Stimulated activated CD4-positive, alpha-beta T cell treated with anti-CD3 and anti-CD28 coated beads, Interleukin-1b, Interleukin-23, amount 100 ng/mL, for 1 hour (primary cell): ENCODE measurements at places on chromosomes 3 and 15.

DNA sequence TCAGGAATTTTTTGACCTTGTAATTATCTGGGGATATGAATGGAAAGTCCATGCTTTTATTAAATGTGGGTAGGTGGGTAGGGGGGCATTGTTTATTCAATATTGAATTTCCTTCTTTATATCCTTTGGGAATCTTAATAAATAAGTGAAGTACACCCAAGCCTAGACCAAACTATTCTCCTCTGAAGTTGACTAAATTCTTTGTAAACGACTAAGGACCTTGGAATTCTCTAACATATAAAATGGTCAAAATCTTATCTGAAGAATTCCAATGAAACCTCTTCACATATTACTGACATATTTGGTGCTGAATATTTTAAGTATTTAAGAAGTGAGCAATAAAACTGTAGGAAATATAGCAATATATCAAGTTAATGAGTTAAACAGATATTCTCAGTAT is 1432.1 kb upstream of the GBE1 start:
- no peak for DNase-seq

- DNase-seq, result no peak
Measured at GRCh38 chr3:101846709-101847108, 2.6 kb upstream of the NFKBIZ start.

DNA sequence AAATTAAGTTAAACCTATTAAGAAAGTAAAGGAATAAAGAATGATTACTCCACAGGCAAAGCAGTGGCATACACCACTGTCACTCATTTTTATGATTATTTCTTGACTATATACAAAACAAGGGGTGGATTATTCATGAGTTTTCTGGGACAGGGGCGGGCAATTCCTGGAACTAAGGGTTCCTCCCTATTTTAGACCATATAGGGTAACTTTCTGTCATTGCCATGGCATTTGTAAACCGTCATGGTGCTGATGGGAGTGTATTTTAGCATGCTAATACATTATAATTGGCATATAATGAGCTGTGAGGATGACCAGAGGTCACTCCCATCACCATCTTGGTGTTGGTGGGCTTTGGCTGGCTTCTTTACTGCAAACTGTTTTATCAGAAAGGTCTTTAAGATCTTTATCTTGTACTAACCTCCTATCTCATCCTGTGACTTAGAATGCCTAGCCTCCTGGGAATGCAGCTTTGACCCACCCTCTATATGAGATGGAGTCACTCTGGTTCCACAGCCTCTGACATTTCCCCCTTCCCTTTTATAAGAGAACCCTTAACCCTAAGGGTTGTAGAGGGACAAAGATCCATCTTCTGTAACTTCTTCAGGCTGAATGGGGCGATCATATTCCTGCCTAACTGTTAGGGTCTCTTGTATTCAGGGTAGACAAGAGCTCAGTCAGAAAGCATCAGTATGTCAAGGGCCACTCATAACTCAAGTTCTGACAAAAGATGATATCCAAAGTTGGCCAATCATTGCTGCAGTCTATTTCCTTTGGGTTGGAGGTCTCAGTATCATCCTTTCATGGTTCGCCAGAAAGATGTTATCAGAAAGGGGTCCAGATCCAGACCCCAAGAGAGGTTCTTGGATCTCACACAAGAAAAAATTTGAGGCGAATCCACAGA is 79.5 kb upstream of the LIPC start:
- no peak for DNase-seq

DNA sequence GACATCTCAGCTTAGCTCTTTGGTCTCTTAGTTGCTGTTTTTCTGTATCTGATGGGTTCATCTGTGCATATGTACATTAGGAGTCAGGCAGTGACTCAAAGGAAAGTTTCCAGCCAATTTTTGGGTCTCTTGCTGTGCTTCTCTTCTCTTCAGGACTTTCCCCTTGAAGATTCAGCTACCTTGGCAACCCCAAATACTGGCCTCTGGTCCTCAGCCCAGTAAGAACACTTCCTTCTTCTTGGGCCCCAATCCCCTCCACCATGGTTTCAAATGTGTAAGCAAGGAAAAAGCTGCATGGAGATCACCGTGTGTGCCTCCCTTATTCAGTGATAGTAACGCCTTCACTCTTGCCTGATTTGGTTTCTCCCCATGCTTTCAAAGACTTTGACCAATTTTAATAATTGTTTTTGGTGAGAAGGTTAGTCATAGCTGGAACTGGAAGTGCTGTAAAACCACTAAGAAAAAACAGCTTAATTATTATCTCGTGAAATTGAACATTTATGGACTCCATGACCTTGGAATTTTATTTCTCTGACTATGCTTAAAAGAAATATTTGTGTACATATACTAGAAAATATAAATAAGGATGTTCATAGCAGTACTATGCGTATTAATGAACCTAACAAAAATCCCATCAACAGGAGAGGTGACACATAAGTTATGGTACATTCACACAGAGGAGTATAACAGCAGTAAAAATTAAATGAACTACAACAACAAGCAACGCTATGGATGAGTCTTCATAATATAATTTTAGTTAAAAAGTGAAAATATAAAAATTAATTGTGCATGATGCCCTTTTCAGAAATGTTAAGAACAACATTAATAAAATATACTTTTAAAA is 125.3 kb upstream of the BCL6 start:
- DNase-seq, result no peak

DNA sequence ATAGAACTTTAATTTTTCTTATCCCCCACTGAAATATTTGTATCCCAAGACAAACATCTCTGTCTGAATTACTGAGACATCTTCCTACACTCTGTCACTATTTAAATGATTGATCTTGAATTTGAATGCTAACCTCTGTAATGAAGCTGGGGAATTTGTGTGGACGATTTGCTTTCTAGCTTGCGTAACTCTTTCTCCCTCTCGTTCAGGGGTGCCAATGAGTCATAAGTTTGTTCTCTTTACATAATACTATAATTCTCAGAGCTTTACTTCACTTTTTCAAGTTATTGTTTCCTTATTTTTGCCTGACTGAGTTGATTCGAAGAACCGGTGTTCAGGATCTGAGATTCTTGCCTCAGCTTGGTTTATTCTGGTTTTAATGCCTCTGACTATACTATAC is 783.3 kb upstream of the CADM2 start:
- DNase-seq, result no peak

DNA sequence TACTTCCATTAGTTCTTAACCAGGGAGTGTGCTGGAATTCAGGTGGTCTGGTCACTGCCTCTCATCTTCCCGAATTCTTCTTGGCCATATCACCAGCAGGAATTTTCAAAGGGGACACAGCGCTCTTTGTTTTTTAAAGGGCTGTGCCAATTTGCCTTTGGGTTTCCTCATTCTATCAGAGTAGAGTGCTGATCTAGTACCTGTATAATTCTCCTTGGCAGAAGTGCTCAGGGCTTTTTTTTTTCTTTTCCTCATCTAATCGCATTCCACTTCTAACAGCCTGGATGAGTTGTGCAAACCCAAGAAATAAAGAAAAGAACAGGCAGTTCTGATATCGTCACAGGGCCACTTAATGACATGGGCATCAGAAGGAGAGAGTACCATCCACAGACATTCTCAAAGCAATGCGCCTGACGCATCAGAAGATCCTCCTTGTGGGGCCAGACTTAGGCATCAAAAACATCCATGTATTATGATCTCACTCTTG is 121.0 kb downstream of the ASB7 start:
- DNase-seq, result no peak

DNA sequence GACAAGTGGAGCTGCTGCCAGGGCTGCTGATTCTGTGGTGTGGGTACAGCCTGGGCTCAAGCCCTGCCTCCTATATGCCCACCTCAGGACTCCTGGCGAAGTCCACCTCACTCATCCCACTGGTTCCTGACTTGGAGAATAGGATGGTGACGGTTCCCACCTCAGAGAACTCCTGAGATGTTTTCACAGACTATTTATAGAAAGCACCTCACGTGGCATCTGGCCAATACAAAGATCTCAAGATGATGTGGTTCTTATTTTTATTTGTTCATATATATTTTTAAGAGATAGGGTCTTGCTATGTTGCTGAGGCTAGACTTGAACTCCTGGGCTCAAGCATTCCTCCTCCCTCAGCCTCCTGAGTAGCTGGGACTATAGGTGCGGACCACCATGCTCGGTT is 236.9 kb upstream of the BHLHE40 start:
- DNase-seq, result no peak

DNA sequence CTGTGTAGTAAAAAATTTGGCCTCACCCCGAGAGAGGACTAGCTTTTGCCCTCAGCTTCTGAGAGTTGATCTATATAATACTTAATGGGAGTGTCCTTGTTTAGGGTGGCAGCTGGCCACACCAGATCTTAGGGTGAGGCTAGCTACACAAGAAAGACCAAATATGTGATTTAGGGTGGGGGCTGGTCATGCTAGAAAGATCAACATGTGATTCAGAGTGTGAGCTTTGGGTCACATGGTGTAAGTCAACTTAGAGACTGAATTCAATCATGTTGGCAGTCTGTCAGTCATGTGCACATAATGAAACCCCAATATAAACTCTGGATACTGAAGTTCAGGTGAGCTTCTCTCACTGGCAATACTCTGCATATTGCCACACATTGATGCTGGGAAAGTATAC is 120.7 kb upstream of the DAZL start:
- DNase-seq, result no peak

- no peak for DNase-seq
Measured at GRCh38 chr15:78775472-78775871, 35.8 kb downstream of the ADAMTS7 start.

DNA sequence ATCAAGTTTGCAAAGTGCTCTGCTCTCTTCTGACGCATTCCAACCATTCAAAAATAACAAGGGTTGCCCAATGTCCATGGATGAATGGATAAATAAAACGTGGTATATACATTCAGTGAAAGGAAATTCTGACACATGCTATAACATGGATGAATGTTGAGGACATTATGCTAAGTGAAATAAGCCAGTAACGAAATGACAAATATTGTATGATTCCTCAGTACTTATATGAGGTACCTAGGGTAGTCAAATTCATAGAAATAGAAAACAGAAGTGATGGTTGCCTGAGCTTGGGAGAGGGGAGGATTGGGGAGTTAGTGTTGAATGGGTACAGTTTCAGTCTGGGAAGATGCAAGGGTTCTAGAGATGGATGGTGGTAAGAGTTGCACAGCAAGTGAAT is 33.9 kb downstream of the SH3BP5 start:
- no peak for DNase-seq

- DNase-seq, result no peak
Measured at GRCh38 chr3:138717348-138717747, 108.8 kb downstream of the FAIM start.

DNA sequence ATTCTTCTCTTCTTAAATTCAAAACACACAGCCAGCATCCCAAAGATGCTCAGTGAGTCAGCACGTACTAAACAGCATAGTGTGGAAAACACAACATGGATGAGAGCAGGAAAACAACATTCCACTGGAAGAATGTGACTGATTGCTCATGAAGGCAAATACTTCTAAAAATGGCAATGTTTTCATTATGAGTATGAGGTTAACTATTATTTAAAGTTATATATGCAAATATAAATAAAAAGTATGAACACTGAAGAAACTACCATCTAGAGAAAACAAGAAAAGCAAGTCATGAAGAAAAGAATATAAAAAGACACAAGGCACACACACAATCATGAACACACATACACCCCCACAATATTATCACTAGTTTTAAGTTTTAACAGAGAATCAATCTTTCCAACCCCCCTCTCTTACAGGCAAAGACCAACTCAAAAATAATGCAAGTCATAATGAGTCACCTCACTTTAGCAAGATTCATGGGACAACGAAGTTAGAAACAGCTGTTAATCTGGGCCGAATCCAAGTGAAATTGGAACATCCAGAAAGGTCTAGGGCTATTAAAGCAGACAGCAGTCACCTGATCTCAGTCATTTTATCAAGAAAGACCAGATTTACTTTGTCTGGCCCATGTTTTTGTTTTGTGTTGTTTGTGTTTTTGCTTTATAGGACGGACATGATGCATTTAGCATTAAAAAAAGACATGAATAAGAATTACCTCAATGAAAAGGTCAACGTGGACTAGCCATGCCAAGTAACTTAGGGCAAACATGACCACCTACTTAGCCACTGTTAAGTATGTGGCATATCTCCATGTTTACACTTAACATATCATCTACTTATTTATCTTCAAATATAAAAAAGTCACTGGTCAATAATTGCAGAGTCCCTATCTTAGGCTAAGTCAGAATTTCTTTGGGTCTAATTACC is 18.1 kb downstream of the GBE1 start:
- no peak for DNase-seq

DNA sequence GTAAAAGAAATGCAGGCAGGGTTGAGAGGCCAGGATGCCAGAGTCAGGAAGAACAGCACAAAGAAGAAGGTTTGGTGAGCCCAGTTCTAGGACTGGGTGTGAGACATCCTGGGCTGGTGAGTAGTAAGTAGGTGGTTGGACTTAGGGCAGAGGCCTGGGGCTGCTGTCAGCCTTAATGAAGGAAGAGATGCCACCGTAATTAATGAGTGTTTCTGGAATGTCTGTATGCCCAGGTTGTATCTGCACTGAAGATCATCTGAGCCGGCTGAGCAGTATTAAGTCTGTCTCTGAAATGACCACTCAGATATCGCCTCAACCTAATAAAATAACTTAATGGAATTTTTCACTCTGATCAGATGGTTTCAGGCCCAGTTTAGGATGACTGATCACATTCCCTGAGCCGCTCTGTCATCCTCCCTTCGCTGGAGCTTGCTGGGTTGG is 532.9 kb upstream of the IL12A start:
- DNase-seq, result no peak

DNA sequence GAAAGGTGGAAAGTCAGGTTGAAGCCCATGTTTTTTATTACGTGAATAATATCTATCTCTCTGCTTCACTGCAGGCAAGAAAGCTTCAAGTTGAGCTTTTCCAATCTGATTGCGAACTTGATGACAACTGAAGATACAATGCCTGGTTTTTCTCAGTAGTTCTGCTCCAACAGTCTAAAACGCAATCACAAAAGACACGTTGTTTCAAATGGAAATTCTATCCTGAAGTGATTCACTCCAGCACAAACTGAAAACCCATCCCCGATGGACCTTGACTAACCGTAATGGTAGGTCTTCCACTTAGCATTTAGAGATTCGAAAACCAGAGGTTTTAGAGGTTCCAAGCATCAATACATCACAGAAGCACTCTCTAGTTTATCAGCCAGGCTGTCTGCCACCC is 10.6 kb downstream of the B4GALT4 start:
- no peak for DNase-seq

- DNase-seq, result no peak
Measured at GRCh38 chr3:1394188-1394587, 301.4 kb downstream of the CNTN6 start.

GRCh38 chr3:151216641-151217607 is 13.9 kb upstream of the GPR171 start:
- no peak for DNase-seq

- DNase-seq, result no peak
Measured at GRCh38 chr3:42800251-42800650, 4.0 kb downstream of the HIGD1A start.

DNA sequence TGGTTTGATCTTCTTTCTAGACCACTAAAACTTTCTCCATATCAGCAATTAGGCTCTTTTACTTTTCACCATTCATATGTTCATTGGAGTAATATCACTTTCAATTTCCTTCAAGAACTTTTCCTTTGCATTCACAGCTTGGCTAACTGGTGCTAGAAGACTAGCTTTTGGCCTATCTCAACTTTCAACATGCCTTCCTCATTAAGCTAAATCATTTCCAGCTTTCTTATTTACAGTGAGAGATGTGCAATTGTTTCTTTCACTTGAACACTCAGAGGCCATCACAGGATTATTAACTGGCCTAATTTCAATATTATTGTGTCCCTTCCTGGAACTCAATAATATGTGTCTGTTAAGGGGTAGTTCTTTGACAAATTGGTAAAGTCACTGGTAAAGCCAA is 42.8 kb upstream of the PLOD2 start:
- DNase-seq, result no peak
